Large intestine (tissue), 12 donors: ENCODE measurements at places on chromosomes 4 and X.

DNA sequence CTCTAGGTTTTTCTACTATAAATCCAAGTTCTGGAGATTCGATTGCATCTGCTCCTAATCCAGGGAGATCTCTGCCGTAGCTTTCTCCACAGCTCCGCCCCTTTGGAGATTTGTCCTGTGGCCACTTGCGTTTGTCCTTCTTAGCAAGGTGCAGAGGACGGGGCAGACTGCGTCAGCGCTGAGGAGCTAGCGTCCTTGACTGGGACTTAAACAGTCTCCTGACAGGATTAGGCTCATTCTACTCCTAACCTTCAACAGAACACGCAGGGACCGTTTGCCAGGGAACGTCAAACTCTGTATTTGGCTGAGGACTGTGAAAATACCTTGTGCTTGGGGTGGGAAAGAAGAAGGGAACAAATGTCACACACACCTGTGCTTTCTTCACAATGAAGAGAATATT, 38.6 kb downstream of the SORBS2 start:
- peak overlapping the region; percentile 70 for H3K27ac ChIP-seq
- no peaks in the 10 kb centered on the region for H3K36me3 ChIP-seq
- H3K4me3 ChIP-seq: peak overlapping the region; percentile 24
- peaks cover 14% of the 10 kb centered on the region for H3K4me1 ChIP-seq

- peaks cover 16% of the 10 kb centered on the region for H3K4me1 ChIP-seq
- peak overlapping the region; percentile 55 for H3K4me3 ChIP-seq
- DNase-seq: no peak
- H3K36me3 ChIP-seq: no peaks in the 10 kb centered on the region
Measured at GRCh38 chrX:48467281-48467761, 2.7 kb downstream of the SLC38A5 start.

- no peaks in the 10 kb centered on the region for H3K36me3 ChIP-seq
- H3K4me3 ChIP-seq: no peak overlapping the region
- peaks cover 6% of the 10 kb centered on the region for H3K4me1 ChIP-seq
Measured at GRCh38 chr4:106587558-106587957, 219.0 kb upstream of the GIMD1 start.

DNA sequence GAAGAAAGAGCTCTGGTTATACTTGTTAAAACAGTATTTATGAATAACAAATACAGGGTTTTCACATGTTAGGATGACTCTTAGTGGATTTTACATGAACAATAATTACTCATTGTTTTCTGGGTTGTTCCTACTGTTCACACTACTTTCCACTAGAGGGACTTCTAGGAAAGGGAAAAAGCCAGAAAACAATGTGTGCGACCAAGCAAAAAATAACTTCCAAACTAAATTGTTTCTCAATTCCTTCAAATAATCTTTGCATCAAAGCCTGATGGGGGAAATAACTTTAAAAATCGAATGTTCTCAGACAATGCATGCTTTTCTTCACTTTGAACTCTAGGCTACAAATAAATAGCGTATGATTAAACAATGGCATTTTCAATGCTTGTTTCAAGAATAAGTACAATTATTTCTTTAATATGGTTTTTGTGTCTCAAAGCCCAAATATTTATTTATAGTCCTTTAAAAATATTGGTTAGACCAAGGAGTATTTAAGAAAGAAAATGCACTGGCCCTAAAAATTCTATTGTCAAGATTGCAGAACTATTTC, 72.1 kb upstream of the ETNPPL start:
- H3K36me3 ChIP-seq: no peaks in the 10 kb centered on the region
- H3K4me1 ChIP-seq: no peaks in the 10 kb centered on the region
- DNase-seq: peak; percentile 14
- H3K4me3 ChIP-seq: no peak overlapping the region

DNA sequence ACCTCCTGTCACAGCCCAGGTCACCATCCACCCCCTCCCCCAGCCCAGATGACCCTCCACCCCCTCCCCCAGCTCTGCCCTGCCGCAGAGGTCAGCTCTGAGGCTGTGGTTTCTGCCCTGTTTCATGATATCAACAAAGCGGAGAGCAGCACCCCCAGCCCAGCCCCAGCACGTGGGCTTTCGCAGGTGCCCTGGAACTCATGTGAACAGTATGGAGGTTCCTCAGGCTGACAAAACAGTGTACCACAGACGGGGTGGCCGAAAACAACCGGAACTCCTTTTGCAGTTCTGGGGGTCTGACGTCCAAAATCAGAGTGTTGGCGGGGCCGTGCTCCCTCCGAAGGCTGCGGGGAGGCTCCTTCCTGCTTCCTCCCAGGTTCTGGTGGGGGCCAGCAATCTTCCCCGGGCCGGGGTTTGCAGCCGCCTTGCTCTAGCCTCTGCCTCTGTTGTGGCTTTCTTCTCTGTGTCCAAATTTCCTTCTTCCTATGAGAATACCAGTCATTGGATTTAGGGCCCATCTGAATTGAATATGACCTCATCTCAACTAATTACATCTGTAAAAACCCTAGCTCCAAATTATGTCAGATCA, 7.9 kb upstream of the PSAPL1 start:
- DNase-seq: no peak
- H3K27me3 ChIP-seq: peaks cover 3% of the 10 kb centered on the region
- no peak overlapping the region for H3K27ac ChIP-seq

- no peaks in the 10 kb centered on the region for H3K36me3 ChIP-seq
- H3K27ac ChIP-seq: no peak overlapping the region
- no peak for DNase-seq
- H3K4me1 ChIP-seq: no peaks in the 10 kb centered on the region
Measured at GRCh38 chrX:24027985-24028384, 999 bp upstream of the KLHL15 start.

- H3K27ac ChIP-seq: no peak overlapping the region
- H3K4me3 ChIP-seq: no peak overlapping the region
- DNase-seq: no peak
- peaks cover 5% of the 10 kb centered on the region for H3K4me1 ChIP-seq
- H3K27me3 ChIP-seq: no peaks in the 10 kb centered on the region
Measured at GRCh38 chr4:110480031-110480549, 4.1 kb downstream of the ENPEP start.

DNA sequence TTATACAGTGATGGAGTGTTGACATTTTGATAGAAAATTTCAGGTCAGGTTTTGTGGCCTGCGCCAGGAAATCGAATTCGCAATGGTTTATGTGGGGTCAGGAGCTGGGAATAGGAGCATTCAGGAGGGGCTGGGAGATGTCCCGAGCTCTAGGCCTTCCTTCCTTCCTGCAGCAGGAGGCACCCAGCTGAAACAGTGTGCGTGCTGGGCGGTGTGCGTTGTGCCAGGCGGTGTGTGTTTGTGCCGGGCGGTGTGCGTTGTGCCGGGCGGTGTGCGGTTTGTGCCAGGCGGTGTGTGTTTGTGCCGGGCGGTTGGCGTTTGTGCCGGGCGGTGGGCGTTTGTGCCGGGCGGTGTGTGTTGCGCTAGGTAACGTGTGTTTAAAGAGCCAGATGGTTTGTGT, 1.7 kb downstream of the UVSSA start:
- no peak for DNase-seq
- no peaks in the 10 kb centered on the region for H3K27me3 ChIP-seq
- H3K4me1 ChIP-seq: peaks cover 15% of the 10 kb centered on the region
- H3K36me3 ChIP-seq: peaks cover 34% of the 10 kb centered on the region
- no peak overlapping the region for H3K4me3 ChIP-seq

GRCh38 chr4:175827516-175827915, 15.5 kb upstream of the GPM6A start:
- H3K36me3 ChIP-seq: no peaks in the 10 kb centered on the region
- H3K27ac ChIP-seq: no peak overlapping the region
- no peak overlapping the region for H3K4me3 ChIP-seq
- no peaks in the 10 kb centered on the region for H3K4me1 ChIP-seq

GRCh38 chr4:7828011-7828720, 111.5 kb downstream of the AFAP1 start:
- DNase-seq: peak; percentile 73
- H3K4me3 ChIP-seq: no peak overlapping the region
- H3K4me1 ChIP-seq: peaks cover 28% of the 10 kb centered on the region
- no peaks in the 10 kb centered on the region for H3K27me3 ChIP-seq
- peaks cover 28% of the 10 kb centered on the region for H3K36me3 ChIP-seq

GRCh38 chrX:123878252-123878721, 18.4 kb downstream of the XIAP start:
- H3K27ac ChIP-seq: no peak overlapping the region
- no peak overlapping the region for H3K4me3 ChIP-seq
- no peak for DNase-seq
- no peaks in the 10 kb centered on the region for H3K27me3 ChIP-seq
- no peaks in the 10 kb centered on the region for H3K36me3 ChIP-seq

- no peak for DNase-seq
- H3K27ac ChIP-seq: no peak overlapping the region
- H3K27me3 ChIP-seq: no peaks in the 10 kb centered on the region
Measured at GRCh38 chr4:149932188-149932587, 116.5 kb upstream of the IQCM start.

DNA sequence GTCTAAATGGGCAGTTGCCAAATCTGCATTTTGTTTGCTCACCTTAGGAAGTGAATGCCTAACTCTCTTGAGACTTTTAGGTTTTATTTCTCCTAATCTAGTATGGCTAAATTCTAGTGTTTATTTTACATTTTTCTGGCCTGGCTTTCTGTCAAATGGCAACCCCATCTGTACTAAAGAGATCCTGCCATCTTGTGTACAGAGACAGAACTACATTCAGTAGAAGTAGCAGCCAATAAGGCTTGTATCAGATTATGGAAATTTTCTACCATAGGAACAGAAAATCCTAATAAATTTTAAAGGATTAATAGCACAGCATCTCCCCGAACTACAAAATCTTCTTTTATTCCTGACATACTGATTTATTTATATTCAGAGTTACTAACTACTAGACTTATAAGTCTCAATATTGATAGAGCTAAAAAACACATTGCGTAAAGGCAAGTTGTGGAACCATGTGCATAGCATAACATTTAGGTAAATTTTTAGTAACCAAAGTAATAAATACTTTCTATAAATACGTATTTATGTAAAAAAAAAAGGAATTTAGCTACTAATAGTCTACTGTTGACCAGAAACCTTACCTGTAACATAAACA, 45.5 kb downstream of the TMEM144 start:
- no peaks in the 10 kb centered on the region for H3K27me3 ChIP-seq
- no peak for DNase-seq
- H3K27ac ChIP-seq: no peak overlapping the region
- H3K4me1 ChIP-seq: peaks cover under 1% of the 10 kb centered on the region
- no peak overlapping the region for H3K4me3 ChIP-seq

DNA sequence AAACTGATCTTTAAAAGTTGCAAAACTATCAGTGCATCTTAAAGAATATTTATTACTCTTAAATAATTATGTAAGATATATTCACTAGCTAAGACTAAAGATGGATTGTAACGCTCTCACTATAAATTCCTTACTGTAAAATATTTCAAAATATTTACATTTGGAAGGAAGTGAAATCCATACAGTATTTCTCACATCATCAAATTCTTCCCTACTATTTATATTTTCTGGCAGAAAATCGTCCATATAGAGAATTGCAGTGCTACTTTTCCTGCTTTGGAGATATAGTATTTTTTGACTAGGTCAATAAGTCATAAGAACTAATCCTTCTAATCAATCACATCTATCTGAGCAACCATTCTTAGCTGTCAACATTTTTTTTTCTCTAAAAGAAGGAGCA, 52.9 kb downstream of the SCLT1 start:
- H3K4me3 ChIP-seq: no peak overlapping the region
- no peak overlapping the region for H3K27ac ChIP-seq
- H3K4me1 ChIP-seq: no peaks in the 10 kb centered on the region
- H3K36me3 ChIP-seq: peaks cover 3% of the 10 kb centered on the region
- DNase-seq: no peak

- peaks cover 61% of the 10 kb centered on the region for H3K27me3 ChIP-seq
- peak within 1 kb of the TSS; percentile 29 for H3K4me3 ChIP-seq
- peaks cover 9% of the 10 kb centered on the region for H3K4me1 ChIP-seq
- H3K36me3 ChIP-seq: no peaks in the 10 kb centered on the region
- no peak for DNase-seq
Measured at GRCh38 chr4:94757192-94758140, at the start of gene BMPR1B. Gene BMPR1B, plus strand, starts transcription at chr4:94757955. Its CDS starts 346,470 bp downstream, at chr4:95104425.

DNA sequence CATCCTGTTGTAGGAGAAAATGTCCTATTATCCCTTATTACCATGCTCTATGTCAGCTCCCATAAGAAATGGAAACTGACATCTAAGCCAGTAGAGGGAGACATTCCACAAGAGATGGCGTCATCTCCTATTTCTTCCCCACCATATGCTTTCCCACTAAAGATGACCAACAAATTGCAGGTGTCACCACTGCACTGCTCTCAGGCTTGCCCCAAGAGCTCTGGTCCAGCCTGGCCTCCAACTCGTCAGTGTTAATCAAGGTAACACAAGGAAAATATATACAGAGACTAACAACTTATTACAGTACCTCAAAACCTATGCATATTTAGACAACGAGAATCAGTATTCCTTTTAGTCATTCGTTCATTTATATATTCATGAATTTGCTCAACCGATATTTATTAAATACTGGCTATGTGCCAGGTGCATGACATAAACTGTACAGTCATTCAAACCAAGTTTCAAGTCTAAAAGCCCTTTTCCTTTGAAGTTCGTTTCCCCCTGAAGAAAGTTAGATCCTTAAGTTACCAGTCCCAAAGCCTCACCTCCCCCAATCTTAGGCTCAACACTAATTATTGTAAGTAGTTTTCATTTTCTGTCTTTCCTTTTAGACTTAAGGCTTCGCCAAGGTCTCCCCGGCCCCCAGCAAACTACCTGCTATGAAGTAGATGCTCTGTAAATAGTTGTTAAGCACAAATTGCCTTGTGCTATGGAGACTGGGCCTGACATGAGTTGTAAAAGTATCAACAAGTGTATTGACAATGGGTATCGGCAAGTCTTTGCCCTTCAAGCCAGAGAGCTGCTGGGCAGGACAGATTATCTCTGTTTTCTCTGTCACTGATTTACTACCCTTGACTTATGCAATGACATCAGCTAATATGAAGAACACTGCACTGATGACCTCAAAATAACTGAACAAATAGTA, 3.1 kb upstream of the FGB start:
- no peak overlapping the region for H3K4me3 ChIP-seq
- peak overlapping the region; percentile 76 for H3K27ac ChIP-seq
- H3K27me3 ChIP-seq: no peaks in the 10 kb centered on the region
- H3K4me1 ChIP-seq: peaks cover 14% of the 10 kb centered on the region

DNA sequence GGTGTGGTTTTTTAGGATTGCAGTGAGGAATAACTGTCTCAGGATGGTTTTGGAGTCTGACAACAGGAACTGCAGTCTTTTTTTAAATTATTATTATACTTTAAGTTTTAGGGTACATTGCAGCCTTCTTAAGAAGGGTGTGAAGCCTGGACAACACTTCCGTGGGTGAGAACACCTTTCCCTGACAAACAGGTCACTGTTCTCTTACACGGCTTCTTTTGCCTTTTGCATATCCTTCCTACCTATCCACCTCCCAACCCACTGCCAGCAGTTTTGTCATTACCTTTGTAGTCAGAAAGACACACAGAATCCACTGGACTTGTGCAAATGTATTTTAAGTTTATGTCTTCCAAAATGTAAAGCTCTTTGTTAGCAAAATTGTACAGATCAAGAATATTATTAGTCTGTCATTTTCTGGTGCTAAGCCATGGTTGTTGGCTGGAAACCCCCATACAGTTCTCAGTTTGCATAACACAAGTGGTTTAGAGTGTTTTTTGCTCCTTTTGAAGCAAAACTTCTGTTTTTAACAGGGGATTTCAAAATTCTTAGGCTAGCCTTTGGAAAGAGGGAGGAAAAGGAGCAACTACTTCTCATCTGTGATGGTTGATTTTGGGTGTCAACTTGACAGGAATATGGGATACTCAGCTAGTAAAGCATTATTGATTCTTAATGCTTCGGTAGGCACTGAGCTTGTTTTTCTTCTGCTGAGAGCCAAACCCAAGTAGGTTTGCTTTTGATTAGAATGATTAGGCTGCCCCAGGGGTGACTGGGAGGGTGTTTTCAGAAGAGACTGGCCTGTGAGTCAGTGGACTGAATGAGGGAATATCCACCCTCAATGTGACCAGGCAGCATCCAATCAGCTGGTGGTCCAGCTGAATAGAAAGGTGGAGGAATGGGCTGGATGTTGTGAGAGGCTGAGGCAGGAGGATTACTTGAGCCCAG, 29.4 kb upstream of the KLHL2 start:
- no peaks in the 10 kb centered on the region for H3K36me3 ChIP-seq
- H3K4me1 ChIP-seq: no peaks in the 10 kb centered on the region
- H3K27me3 ChIP-seq: no peaks in the 10 kb centered on the region
- DNase-seq: no peak
- no peak overlapping the region for H3K4me3 ChIP-seq
